ENCODE measurements at places on chromosomes 12 and 14. TPM values are rescaled to one million over a fixed set of nuclear protein-coding genes. Genes with fewer than 3 reads are reported as not detected.
A peak's percentile ranks its signal among the peaks of the same experiment; 100 is the strongest.

The CAPZA3 gene
- total RNA-seq: not detected

The USP44 gene
- 7.2 TPM for total RNA-seq

The FOXA1 gene
- 0.40 TPM for total RNA-seq

The DIO2 gene
- under 0.01 TPM for total RNA-seq

The MYRFL gene
- 1.0 TPM for total RNA-seq

The PIANP gene
- total RNA-seq: 0.15 TPM

The HOXC4 gene
- total RNA-seq: 0.52 TPM

The PLEKHA5 gene
- total RNA-seq: 35.8 TPM

DNA sequence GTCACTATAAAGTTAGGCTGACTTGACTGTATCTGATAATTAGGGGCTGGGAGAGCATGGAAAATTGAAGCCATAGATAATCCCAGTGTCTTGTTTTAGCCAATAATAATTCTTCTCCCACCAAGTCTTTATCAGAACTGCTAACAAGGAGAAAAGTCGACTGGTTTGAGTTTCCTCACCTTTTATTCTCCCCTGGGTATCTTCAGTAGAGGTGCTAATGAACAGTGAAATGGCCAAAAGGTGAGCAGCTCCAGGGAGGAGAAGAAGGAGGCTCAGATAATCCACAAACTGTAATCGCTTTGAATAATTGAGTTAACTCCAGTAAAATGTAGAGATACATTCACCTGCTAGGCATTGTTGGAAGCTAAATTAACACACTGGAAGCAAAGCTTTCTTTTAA, 72.6 kb downstream of the ETV6 start:
- DNase-seq: no peak

- no peak for DNase-seq
Observed at GRCh38 chr14:105343194-105343593, 28.6 kb downstream of the PACS2 start.

DNA sequence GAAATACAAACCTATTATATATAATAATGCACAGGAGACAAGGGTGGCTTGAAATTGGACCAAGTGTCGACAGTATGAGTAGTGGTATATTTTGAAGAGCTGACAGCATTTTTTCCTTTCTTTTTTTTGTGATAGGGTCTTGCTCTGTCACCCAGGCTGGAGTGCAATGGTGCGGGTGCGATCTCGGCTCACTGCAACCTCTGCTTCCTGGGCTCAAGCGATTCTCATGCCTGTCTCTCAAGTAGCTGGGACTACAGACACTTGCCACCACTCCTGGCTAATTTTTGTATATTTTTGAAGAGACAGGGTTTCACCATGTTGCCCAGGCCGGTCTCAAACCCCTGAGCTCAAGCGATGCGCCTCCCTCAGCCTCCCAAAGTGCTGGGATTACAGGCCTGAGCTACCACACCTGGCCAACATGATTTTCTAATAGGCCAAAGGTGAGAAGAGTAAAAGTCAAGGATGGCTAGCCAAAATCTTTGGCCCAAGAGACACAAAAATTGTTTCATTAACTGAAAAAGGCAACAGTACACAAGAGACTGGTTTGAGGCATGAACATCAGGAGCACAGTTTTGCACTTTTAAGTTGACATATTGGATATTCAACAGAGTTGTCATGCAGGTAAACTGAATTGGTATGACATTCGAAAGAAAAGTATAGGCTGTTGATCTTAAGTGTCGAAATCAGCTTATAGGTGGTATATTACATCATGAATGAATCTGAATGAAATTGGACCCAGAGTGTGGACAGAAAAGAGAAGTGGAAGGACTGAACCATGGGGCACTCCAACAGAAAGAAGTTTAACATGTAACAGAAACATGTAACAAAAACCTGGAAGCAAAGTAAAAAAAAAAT, 12.5 kb downstream of the HNRNPC start:
- no peak for DNase-seq

- DNase-seq: no peak
Observed at GRCh38 chr14:93115821-93116675, at the start of gene ITPK1. Gene ITPK1 (minus strand): TSS chr14:93115925. CDS start chr14:93115163, 762 bp downstream.

GRCh38 chr12:4118017-4118510, 155.5 kb upstream of the CCND2 start:
- DNase-seq: peak; percentile 26

GRCh38 chr14:56808383-56809269, 1.7 kb downstream of the OTX2 start:
- DNase-seq: no peak

DNA sequence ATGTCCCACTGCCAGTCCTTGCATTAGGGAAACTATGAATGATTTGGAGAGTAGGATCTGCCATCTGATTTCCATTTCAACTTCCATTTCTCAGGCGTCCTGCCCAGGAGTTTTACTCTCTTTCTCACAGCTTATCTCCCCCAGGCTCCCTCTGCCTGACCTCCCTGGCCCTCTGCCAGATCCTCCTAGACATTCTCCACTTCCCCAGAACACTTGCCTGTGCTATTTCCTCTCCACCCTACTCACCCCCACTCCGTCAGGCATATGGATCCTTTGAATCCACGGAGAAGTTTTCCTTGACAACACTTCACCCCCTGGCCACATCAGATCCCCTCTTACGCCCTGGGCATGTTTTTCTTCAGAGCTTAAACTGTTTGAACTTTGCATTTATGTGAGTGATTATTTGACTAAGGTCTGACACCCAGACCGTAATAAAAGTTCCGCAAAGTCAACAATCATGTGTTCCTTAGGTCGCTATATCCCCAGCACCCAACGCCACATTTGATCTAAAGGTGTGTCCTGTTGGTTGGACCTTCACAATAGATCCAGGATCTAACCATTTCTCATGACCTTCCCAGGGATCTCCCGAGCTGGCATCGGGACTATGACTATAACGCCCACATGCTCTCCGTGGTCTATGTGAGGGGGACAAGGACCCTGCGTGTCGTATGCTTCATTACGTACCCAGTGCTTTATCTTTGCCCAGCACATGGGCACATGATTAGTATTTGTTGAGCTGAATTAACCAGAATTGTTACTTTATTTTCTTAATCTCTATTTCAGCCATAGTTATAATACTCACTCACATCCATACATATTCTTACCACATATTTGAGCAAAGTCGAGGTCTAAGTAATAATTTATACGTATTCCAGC, 255.8 kb upstream of the FOXN3 start:
- DNase-seq: no peak

GRCh38 chr12:14213542-14213941, 151.9 kb upstream of the ATF7IP start:
- no peak for DNase-seq

DNA sequence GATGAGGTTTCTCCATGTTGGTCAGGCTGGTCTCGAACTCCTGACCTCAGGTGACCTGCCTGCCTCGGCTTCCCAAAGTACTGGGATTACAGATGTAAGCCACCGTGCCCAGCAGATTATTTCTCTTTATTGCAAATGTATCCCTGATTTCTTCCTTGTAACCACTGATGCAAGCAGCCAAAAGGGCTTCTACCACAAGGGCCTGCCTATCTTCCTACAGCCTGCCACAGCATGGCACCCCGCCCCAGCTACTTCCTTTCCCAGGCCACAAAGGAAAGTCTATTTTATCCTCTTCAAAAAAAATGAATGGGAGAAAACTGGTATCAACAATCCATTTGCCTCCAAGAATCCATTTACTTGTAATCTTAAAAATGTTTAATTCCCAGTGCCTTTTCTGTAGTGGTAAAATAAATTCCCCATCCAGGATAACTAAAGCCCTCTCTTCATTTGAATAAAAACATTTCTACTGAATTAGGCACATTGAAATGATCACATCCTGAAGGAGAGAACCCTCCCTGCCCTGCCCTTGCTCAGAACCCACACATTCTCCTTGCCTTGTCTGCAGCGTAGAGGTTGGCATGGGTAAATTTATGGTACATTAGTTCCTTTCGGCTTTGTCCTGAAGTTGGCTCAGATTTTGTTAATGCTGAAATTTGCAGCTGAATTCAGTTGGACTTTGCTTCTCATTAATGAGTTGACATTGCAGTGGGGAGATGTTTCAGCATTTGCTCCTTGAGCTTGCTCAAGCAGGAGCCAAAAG, 19.2 kb downstream of the GPHB5 start:
- no peak for DNase-seq

DNA sequence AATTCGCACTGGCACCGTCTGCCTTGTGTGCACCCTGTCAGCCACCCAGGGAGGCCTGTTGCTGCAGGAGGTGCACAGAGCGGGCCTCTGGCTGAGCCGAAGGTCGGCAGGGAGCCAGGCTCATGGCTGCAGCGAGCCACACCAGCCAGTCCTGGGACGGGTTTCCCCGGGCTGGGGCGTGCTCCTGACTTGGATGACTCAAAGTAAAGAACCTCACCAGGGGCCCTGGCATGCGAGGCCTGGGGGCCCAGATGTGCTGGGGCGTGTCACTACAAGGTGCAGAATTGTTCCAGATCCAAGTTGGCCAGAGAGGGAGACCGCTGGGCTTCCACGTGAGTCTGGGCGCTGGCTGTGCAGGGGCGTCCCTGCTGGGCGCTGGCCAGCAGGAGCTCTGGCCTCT, 34.5 kb downstream of the FBRSL1 start:
- DNase-seq: peak; percentile 89

GRCh38 chr14:22502007-22502406, 87.0 kb downstream of the DAD1 start:
- no peak for DNase-seq

- peak; percentile 75 for DNase-seq
Observed at GRCh38 chr14:64303471-64303917, 9.3 kb upstream of the ESR2 start.

- DNase-seq: no peak
Observed at GRCh38 chr12:108849660-108850059, 7.7 kb downstream of the SSH1 start.

GRCh38 chr12:227286-227915, 13.4 kb upstream of the SLC6A12 start:
- DNase-seq: no peak

GRCh38 chr12:31224768-31225448, 101.0 kb downstream of the SINHCAF start:
- DNase-seq: no peak
